ENCODE measurements at places on chromosomes 13 and 19.

DNA sequence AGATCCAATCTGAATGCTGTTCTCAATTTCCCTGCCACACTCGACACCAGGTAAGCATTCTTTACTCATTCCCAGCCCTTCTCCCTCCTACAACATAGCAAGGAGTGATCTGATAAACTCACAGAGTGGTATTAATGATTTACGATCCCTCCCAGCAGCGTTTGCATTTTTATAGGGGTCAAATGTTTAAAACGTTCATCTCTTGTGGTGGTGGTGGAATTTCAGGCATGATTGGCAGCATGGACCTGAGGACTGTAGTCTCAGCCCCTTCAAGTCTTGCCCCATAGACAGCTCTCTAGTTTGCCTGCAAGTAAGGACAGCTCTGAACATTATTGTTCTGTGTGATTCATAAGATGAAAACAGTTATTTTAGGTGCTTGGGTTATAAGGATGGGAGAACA lies 565.7 kb downstream of the EFNB2 start:
- DNase-seq = no peak

GRCh38 chr19:34220472-34221063 lies 33.8 kb upstream of the GARRE1 start:
- DNase-seq = peak; percentile 71

DNA sequence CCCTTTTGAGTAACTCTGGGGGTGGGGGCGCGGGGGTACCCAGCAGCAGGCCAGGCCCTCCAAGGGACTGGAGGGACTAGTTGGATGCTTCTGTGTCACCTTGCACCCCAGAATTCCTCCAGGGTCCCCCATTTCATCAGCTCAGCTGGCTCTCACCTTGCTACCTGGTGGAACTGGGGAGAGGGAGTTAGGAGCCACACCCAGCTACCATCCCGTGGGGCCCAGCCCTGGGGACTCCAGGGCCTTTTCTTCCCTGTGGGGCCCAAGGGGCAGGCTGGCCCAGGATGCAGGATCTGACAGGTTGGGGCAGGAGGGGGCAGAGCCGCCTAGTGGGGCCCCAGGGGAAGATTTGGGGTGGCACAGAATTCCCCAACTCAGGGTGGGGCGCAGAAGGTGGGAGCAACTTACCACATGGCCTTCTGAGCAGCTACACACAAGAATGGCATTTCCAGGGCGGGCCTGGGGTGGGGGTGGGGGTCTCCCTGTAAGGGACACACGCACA lies 32.8 kb upstream of the NANOS3 start:
- DNase-seq = no peak

DNA sequence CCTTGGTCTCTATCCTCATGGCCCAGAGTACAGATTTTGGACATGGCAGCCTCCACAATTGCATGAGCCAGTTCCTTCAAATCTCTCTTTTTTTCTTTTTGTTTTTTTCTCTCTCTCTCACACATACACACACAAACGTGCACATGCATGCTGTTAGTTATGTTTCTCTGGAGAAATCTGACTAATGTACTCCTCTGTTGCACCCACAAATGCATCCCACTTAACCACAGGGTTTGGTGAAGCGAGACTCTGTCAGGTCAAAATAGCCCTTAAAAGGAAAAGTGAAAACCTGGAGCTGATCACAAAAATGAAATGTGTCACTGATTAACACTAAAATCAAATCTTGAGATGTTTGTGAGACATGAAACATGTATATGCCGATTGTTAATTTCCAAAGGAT lies 374.6 kb upstream of the ARGLU1 start:
- no peak for DNase-seq

- no peak for DNase-seq
These were observed 35.1 kb downstream of the TMEM255B start for GRCh38 chr13:113794086-113794485.

DNA sequence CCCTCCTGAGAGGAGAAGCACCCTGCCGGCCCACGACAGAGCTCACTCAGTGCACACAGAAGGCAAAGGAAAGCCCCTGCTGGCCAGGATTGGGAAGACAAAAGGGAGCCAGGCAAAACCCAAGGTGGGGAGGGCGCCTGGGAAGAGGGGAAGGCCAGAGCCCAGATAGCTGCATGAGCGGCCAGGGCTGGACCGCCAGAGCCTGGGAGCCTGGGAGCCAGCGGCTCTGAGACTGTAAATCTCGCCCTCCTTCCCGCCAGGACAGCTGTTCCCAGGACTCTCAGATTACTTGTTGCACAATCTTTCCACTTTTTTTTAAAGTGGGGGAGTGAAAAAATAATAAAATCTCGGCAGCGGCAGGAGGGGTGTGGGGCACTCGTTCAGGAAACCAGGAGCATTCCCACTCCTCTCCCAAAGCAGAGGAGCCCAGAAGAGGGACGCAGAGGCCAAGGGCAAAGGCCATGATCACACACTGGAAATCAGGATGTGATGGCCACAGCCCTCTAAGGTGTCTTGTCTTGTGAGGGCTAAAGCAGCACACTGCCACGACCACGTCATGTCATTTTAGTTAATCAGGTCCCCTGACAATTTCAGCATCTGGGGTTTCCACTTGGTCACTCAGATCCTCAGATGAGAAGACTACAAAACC lies 19.6 kb upstream of the EPHX3 start:
- DNase-seq = no peak

DNA sequence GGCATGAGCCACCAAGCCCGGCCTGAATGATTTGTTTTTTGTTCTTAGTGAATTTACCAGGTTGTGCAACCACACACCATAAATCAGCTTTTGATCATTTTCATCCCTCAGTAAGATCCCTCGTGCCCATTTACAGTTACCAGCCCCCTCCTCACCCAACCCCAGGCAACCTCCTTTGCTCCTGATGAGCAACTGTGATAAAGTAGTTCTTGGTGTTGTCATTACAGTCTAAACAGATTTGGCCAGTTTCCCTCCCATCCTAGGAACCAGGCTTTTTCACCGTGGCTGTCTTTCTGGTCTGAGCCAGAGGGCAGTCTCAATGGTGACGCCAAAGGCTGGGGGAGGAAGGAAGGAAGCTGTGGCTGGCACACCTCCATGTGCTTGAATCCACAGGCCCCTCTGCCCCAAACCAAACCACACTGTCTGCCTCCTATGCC lies 61.2 kb upstream of the WDFY2 start:
- DNase-seq = peak; percentile 12

DNA sequence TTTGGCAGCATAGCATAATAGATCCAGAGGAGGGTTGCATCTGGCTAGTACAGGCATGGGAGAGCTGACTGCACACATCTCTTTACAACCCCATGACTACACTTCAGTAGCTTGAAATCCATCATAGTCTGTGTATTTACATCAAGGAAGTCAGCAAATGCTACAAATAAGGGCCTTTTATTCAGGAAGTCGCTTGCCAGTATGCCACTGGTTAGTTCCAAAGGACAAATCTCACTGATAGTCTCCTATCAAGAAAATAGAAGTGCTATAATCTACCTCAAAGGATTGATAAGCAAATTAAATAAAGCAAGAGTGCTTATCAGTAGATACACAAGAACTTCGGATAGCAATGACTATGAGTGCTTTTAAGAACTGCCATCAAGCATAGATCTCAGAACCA lies 112.7 kb downstream of the KLF12 start:
- no peak for DNase-seq

GRCh38 chr13:77386880-77387606 lies 60.1 kb upstream of the MYCBP2 start:
- DNase-seq = no peak

- DNase-seq = no peak
These were observed 30.5 kb downstream of the MLLT1 start for GRCh38 chr19:6249296-6249695.

- DNase-seq = no peak
These were observed 285.4 kb upstream of the GPC6 start for GRCh38 chr13:92941167-92941566.

- no peak for DNase-seq
These were observed 632.1 kb downstream of the DIAPH3 start for GRCh38 chr13:59531571-59532091.

DNA sequence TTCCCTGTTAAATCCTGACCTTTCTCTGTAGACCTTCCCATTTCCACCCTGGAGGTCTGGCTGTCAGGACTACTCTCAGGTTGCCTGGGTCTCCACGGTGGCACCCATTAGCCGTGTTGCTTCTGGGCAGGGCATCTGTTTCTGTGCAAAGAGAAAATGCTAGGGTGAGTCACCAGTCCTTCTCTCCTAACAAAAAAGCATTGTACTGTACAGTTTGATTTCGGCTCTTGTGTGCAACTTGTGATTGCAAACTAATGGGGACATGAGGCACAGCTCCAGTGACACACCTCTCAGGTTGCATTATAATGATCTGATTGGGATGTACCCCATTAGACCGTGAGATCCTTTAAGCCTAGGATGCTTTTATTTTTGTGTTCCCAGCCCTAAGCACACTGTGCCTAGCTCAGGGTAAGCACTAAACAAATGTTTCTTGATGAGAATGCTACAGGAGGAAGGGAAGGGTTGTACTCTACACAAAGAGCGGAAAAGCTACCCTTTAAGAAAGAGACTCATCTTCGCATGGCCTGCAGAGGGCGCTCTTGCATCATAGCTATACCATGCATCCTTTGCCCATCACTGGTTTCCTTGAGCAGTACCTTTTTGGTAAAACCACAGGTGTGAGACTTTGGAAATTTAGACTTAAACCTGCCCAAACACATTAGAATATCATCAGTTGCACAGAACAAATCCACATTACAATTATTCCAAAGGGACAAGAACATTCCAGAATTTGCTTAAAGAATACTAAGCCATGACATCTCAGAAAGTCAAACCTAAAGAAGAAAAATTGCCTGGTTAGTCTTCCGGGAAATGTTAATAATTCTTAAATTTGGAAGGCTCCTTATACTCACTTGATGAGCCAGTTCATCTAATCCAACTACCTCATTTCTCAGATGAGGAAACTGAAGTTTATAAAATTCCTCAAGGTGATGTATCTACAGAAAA lies 20.3 kb upstream of the TRIM13 start:
- DNase-seq = peak; percentile 78

- no peak for DNase-seq
These were observed 8.5 kb downstream of the MICU2 start for GRCh38 chr13:21595546-21595822.

- DNase-seq = no peak
These were observed 2.9 kb upstream of the DCLK1 start for GRCh38 chr13:36133950-36134626.

GRCh38 chr19:39125554-39126311 lies at the start of gene PAK4:
PAK4 (plus strand) TSS chr19:39125786; CDS start chr19:39169554, 43,768 bp downstream.
- DNase-seq = peak; percentile 99

DNA sequence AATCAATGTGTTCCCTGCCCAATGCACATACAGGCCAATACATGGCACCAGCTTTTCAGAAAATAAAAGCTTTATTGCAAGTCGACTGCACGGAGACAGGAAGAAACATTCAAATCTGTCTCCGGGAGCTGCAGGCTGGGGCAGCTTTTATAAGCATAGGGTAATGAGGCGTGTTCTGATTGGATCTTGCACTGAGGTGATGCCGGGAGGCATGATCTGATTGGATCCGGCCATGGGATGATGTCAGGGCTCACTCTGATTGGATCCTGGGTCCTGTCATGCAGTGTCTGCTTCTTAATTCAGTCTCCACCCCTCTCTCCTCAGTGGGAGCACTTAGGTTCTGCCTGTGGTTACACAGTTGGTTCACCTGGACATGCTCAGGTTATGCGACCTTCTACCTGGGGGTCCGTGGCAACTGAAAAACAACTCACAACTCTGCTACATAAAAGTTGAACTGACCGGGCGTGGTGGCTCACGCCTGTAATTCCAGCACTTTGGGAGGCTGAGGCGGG lies 11.8 kb upstream of the FBN3 start:
- peak; percentile 17 for DNase-seq
